ENCODE measurements at places on chromosomes 11 and 22. TPM values are rescaled to one million over a fixed set of nuclear protein-coding genes. Genes with fewer than 3 reads are reported as not detected.

The OR51B2 gene
- not detected for total RNA-seq

The NLRP14 gene
- total RNA-seq = not detected

The SCO2 gene
- 0.49 TPM for total RNA-seq

The MS4A3 gene
- not detected for total RNA-seq

The MB gene
- not detected for total RNA-seq

The KIF18A gene
- 0.82 TPM for total RNA-seq

The DNAJB13 gene
- not detected for total RNA-seq

The NCAPH2 gene
- 30.9 TPM for total RNA-seq

The EWSR1 gene
- total RNA-seq = 176 TPM

The MMP1 gene
- 13.2 TPM for total RNA-seq

The PACSIN3 gene
- 31.6 TPM for total RNA-seq

The HTR3B gene
- not detected for total RNA-seq

The KIRREL3 gene
- 0.45 TPM for total RNA-seq

Data from fibroblast of the aortic adventitia (primary cell).